ENCODE measurements at places on chromosomes 4 and X.

GRCh38 chr4:78092850-78093249 lies 35.7 kb downstream of the FRAS1 start:
- no peak for DNase-seq

- no peak for DNase-seq
These were observed 11.7 kb upstream of the PITX2 start for GRCh38 chr4:110634350-110635162.

DNA sequence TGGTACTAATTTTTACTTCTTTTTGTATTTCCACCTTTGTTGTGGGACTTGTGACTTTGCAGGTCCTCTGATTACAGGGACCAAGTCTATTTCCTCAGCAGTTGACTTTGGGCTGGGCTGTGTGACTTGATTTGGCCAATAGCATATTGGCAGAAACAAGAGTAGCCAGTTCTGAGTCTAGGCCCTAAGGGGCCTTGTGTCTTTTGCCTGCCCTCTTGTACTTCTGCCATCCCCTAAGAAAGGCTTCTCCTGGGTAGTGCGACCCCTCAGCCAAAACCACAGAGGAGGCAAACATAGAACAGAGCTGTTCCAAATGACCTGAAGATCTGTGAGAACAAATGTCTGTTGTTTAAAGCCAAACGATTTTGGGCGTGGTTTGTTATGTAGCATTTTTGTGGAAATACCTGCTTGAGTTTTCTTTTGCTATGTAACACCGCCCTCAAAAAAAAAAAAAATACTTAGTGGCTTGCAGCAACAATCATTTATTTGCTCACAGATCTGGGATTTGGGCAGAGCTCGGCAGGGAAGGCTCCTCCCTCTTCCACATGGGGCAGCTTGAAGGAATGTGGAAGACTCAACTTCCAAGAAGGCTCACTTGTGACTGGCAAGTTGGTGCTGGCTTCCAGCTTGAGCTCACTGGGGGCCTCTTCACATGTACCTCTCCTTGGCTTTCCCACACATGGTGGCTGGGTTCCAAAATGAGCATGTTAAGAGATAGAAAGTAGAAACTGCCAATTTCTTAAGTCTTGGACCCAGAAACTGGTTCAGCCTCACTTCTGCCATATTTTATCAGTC lies 423.0 kb upstream of the CNKSR2 start:
- no peak for DNase-seq

DNA sequence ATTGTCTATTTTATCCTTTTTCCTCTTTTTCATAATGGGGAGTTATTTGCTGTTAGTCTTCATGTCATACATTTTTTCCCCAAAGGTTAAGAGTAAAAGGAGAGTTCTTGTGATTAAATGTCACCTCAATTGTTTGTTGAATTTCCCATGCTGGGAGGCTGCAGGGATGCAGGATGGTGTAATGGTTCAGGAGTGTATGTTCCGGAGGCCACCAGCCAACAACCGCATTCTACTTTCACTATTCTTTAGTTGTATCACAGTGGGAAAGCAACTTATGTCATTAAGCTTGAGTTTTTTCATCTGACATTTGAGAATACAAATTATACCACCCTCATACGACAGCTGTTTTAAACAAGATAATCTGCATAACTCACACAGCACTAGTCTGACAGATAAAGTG lies 15.4 kb downstream of the AFP start:
- DNase-seq = no peak

DNA sequence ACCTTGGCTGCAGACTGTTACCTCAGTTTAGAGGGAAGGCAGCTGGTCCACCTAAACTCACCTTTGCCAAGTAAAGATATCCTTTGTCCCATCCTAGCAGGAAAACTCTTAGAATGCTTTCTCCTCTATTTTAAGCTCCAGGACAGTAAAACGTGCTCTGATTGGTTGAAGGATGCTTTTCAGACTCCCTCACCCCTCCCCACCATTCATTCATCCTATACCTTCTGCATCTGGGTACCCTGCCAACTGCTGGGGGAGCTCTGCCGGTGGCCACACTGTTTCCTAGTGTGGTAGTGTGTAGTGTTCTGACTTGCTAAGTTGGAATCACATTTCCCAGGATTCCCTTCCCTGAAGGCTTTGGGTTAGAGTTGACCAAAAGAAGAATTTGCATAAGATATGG lies 20.3 kb upstream of the POLA1 start:
- DNase-seq = no peak

DNA sequence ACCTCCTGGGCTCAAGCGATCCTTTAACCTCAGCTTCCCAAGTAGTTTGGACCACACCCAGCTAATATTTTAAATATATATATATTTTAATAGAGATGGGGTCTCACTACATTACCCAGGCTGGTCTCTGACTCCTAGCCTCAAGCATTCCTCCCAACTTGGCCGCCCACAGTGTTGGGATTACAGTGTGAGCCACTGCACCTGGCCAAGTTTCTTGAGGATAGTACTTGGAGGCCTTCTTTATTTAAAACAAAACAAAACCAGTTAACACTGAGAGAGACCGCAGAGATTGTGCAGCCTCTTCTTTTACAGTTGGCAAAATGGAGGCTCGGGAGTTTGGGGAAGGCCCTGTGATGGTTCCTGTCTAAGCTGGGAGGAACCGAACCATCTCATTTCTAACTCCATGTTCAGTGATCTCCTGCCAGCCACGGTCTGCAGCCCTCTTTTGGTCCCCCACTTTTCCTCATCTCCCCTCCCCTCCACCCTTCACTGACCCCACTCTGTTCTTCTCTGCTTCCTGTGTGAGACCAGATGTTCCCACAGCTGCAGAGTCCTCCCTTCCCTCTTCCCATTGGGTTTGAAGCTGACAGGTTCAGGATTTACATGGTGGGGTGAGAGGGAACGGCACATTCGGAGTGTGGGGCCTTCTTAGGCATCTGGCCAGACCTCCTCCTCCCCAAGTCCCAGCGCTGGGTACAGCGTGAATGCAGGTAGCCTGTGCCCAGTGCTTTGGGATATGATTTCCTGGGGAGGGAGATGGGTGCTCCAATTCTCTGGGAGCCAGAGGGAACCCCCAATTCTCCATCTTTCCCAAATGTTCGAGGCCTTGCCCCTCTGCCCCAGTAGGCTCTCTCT lies 1.4 kb upstream of the SORCS2 start:
- DNase-seq = no peak

GRCh38 chrX:140949233-140949632 lies 53.2 kb upstream of the SPANXB1 start:
- DNase-seq = no peak

- DNase-seq = no peak
These were observed 364.5 kb downstream of the MID1IP1 start for GRCh38 chrX:39165773-39166172.

DNA sequence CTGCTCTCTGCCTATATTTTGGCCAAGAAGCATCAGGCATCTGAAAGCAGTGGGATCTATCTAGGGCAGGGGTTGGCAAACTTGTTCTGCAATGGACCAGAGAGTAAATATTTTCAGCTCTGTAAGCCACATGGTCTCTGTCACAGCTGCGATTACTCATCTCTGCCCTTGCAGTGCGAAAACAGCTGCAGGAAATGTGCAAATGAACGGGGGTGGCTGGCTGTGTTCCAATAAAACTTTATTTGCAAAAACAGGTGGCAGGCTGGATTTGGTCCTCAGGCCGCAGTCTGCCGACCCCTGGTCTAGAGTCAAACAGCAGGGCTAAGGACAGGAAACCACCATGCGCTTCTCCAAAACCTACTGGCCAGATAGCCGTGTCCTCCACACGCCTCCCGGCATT lies 48.6 kb downstream of the ACOX3 start:
- DNase-seq = no peak

- peak; percentile 33 for DNase-seq
These were observed 70.3 kb downstream of the ARL9 start for GRCh38 chr4:56575820-56576429.

GRCh38 chr4:2253160-2254084 lies 8.5 kb downstream of the MXD4 start:
- DNase-seq = no peak

- DNase-seq = no peak
These were observed 27.3 kb upstream of the RBBP7 start for GRCh38 chrX:16897445-16897844.

GRCh38 chrX:88883200-88883599 lies 136.2 kb downstream of the CPXCR1 start:
- DNase-seq = peak; percentile 11

DNA sequence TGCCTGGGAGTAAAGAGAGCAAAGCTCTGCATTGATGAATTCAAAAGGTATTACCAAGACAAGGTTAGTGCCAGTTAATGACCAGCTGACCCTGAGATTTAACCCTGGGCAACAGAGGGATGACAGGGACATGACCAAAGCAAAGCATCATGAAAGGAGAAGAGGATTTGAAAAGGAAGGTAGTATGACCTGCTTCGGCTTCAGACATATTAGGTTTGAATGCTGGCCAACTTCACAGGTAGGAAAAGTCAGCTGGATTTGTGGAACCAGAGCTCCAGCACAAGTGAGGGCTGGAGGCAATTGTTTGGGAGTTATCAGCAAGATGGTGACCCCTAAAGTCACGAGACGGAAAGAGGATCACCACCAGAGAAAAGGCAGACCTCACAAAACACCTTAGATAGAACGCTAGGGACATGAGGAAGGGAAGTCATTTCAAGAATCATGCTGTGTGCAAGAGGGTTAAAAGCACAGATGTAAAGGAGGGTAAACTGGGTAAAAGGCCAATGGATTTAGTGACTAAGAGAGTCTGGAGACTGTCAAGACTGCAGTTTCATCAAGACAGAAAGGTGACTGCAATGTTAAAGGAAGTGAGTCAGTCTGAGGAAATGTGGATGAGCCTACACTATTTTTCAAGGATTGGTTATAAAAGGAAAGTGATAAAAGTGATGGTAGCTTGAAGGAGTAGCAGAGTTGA lies 45.6 kb downstream of the SH3RF1 start:
- DNase-seq = peak; percentile 73

DNA sequence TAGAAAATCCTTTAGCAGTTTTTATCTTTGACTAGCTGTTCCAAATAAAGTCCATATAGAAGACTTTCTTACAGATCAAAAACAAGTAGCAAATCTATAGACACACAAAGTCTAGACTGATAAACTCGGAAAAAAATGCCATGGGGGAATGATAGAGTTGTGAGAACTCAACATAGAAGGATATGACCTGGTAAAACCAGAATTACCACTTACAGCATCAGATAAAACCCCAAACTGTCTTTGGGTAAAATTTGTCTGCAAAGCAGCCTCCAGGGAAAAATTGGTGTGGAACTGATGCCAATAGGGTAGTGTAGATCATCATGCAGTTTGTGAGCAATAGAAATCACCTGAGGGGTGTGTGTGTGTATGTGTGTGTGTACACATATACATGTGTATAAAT lies 579.1 kb downstream of the SPOCK3 start:
- DNase-seq = no peak

GRCh38 chr4:140291259-140291658 lies 82.2 kb upstream of the SCOC start:
- DNase-seq = no peak

- DNase-seq = no peak
These were observed 2.5 kb upstream of the LNX1 start for GRCh38 chr4:53593765-53594164.

- DNase-seq = peak; percentile 61
These were observed 650.8 kb upstream of the DIPK2B start for GRCh38 chrX:45851434-45851991.

GRCh38 chr4:9937078-9937477 lies 84.2 kb downstream of the SLC2A9 start:
- DNase-seq = no peak

DNA sequence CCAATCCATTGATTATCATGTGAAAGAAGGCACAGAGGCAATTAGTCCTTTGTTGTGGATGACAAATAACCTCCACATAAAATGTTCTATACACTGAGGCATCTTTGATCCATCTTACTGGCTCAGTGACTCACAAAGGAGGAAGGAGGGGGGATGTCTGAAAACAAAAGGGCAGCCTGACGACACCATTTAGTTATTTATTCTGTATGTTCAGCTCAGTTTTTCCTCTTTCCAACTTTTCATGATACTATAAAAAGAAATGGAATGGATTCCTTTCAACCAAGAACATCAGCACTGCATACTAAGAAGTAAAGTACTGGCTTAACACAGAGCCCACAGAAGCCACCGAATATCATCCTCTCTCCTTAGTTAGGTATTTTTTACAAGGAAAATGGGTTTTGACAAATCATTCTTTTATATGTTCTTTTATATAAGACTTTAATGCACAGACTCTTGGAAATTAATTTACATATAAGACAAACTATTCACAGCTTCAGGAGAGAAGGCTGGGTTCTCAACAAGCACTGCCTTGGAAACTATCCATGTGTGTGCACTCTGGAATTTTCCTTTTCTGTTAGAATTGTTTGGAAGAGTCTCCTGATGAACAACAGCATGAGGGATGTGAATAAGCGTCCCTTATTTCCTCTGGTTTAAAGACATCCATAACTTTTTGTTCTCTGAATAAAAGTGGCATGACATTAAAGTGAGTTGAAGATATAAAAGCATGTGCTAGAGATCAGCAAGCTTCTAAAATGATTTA lies 135.6 kb downstream of the TSPAN5 start:
- peak; percentile 22 for DNase-seq

DNA sequence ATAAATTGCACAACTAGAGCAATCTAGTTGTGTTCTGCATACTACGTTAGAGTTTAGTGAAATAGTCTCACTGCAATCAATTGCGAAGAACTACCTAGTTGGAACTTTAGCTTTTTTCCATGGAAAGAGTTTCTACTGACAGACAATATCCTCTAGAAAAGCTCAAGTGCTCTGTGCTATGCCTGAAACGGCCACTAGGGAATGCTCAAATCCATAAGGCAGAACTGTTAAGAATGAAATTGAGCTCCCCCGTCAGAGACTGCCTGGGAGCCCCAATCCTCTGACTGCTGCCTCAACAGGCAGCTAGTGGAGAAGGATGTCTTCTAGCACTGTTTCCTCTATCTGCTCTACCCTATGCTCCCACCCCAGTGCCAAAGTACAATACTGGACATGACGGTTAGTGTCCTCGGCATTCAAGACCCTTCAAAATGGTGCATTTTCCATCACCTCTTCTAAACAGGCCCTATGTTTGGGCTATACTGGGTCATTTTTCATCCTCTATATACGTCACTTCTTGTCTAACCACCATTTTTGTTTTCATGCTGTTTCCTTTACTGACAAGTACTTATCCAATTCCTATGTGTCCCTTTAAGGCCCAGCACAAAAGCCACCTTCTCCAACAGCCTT lies 35.3 kb downstream of the FRMD7 start:
- DNase-seq = peak; percentile 68

DNA sequence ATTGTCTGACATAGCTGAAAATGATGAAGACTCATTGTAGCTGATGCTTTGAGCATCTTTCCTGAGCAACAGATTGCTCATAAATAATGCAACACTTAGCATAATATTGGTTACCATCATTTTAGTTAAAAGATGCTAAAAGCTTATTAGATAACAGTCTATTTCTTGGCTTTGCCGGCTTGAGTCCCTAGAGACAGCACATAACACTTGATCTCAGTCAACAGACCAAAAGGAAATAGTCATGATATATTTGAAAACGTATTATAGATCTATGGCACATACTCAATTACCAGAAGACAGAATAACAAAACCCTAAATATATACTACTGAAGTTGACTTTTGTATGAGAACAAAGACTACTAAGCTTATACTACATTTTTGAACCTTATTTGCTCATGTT lies 846.7 kb upstream of the EPHA5 start:
- DNase-seq = no peak

- peak; percentile 19 for DNase-seq
These were observed 959 bp upstream of the REST start for GRCh38 chr4:56906489-56907393.
